ENCODE measurements at places on chromosomes 6 and 20. TPM values are rescaled to one million over a fixed set of nuclear protein-coding genes. Genes with fewer than 3 reads are reported as not detected.

OPRM1 gene
- total RNA-seq: not detected

TMC2 gene
- total RNA-seq: not detected

PLEKHG1 gene
- total RNA-seq: 27.2 TPM

VSX1 gene
- total RNA-seq: 0.09 TPM

TCP11 gene
- 0.33 TPM for total RNA-seq

WFDC10B gene
- total RNA-seq: not detected

SEL1L2 gene
- not detected for total RNA-seq

DEFB132 gene
- total RNA-seq: not detected

PAK5 gene
- total RNA-seq: 0.19 TPM

DEFB115 gene
- not detected for total RNA-seq

AK9 gene
- total RNA-seq: 14.4 TPM

BMP6 gene
- total RNA-seq: 0.19 TPM

SIM1 gene
- 0.05 TPM for total RNA-seq

DBNDD2 gene
- 8.7 TPM for total RNA-seq

PDYN gene
- total RNA-seq: 0.33 TPM

ULBP3 gene
- total RNA-seq: 1.1 TPM

SLC35B2 gene
- total RNA-seq: 19.1 TPM

BTN1A1 gene
- 0.14 TPM for total RNA-seq

RSPO3 gene
- total RNA-seq: 1.3 TPM

SRSF12 gene
- total RNA-seq: 0.71 TPM

ADGRG6 gene
- total RNA-seq: 10.2 TPM

LY86 gene
- 13.4 TPM for total RNA-seq

OR12D3 gene
- total RNA-seq: not detected

ZNF831 gene
- total RNA-seq: 2.1 TPM

KIF25 gene
- 0.80 TPM for total RNA-seq

RBM38 gene
- 49.2 TPM for total RNA-seq

PRR18 gene
- total RNA-seq: 0.05 TPM

HLA-G gene
- 1.7 TPM for total RNA-seq

HLA-DOA gene
- 38.8 TPM for total RNA-seq

SLC22A2 gene
- total RNA-seq: not detected

SLC16A10 gene
- 20.0 TPM for total RNA-seq

ECT2L gene
- total RNA-seq: 0.09 TPM

TFAP2B gene
- 0.05 TPM for total RNA-seq

GPX6 gene
- not detected for total RNA-seq

BEND3 gene
- 1.5 TPM for total RNA-seq

C20orf173 gene
- total RNA-seq: not detected

NOX3 gene
- total RNA-seq: not detected

CLDN20 gene
- total RNA-seq: not detected

RAE1 gene
- 39.1 TPM for total RNA-seq

EDN1 gene
- total RNA-seq: 1.0 TPM

MUC21 gene
- under 0.01 TPM for total RNA-seq

LAMA2 gene
- total RNA-seq: 4.0 TPM

ULBP2 gene
- total RNA-seq: 0.66 TPM

ZNF391 gene
- 1.1 TPM for total RNA-seq

CD24 gene
- total RNA-seq: 13.3 TPM
